GM12864 (cell line): ENCODE measurements at places on chromosomes 5 and 9.

- DNase-seq, result no peak
Observed at GRCh38 chr5:1140171-1140817, 28.4 kb upstream of the SLC12A7 start.

GRCh38 chr5:67353500-67354450, 157.2 kb upstream of the CD180 start:
- DNase-seq, result no peak

GRCh38 chr5:116651653-116652052, 77.0 kb upstream of the SEMA6A start:
- no peak for DNase-seq

GRCh38 chr5:102930244-102930643, 175.1 kb downstream of the PAM start:
- no peak for DNase-seq

GRCh38 chr9:2234371-2234893, 219.3 kb downstream of the SMARCA2 start:
- no peak for DNase-seq

- no peak for DNase-seq
Observed at GRCh38 chr5:172414531-172415361, 39.6 kb downstream of the SH3PXD2B start.

DNA sequence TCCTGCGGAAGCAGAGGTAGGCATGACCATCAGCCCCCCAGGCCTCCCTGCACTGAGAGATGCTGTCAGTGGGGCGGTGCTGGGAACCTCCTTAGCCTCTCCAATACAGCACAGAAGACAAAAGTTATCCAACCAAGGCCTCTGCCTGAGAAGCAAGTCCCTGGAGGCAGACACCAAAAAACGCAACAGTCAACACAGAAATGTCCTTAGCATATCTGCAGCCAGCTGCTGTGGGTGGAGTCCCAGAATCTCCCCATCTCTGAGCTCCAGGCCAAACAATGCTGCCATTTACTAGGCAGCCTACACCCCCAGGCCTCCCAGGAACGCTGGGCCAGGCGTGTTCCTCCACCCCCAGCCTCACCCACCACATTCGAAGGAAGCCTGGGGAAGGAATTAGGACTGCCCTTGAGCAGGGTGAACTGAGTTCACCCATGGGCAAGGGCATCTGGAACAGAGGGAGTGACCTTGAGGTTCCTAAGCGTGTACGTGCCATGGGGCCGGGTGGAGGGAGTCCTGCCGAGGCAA, 43.7 kb downstream of the STK10 start:
- DNase-seq, result no peak

GRCh38 chr5:158544388-158545339, 555.1 kb downstream of the EBF1 start:
- no peak for DNase-seq

DNA sequence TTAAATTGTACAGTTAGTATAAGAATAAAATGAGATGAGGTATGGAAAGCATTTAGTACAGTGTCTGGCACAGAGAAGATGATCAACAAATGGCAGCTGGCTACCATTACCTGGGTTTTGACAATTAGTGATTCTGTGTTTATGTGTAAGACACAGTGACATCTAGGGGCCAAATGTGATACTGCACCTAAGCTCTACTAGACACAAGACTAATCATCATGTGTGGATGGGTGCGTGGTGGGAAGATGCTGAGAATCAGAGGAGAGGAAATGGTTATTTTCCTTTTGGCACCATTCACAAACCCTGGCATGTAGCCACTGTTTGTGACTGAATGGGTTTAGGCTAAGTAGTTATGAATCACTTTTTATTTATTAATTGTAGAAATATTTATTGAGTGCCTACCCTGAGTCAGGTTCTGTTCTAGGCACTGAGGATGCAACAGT, 109.8 kb upstream of the TBC1D2 start:
- DNase-seq, result peak; percentile 18

DNA sequence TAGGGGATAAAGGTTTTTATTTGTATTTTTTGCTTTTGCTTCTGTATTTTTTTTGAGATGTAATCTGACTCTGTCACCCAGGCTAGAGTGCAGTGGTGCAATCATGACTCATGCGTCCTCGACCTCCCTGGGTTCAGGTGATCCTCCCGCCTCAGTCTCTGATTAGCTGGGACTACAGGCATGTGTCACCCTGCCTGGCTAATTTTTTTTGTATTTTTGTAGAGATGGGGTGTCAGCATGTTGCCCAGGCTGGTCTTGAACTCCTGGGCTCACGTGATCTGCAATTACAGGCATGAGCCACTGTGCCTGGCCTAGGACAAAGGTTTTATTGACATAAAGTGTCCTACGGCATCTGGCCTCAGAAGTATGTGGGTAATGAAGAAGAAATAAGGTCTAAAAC, 297.1 kb upstream of the C9orf72 start:
- DNase-seq, result no peak

- no peak for DNase-seq
Observed at GRCh38 chr5:84149094-84149493, 235.6 kb downstream of the EDIL3 start.

DNA sequence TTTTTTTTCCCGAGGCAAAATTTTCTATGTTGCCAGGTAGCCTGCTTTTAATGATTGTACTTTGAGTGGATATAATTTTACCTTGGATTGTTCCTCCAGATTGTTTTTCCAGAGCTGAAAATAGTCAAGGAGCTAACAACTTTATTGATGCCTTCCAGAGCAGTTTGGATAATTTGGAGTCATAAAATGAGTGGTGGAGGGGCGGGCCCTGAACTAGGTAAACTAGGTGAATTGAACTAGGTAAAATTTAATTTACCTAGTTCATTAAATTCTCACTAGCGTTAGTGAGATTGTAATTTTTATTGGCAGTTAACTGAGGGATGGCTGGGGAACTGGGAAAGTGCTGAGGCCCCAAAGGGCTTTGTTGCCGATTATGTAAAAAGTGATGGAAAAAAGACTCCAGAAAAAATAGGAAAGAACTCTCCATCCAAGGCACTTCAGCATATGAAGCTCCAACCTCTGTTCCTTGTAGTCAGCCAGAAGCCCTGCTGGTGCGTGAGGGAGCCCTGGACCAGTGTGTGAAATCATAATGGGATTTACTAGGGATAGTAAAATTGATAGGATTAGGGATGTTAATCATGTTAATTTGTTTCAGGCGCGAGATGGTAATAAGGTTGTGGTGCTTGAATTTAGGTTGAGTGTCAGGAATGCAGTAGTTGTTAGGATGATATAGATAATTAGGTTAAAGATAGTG, 1.7 kb downstream of the DNAJC25 start:
- DNase-seq, result no peak

DNA sequence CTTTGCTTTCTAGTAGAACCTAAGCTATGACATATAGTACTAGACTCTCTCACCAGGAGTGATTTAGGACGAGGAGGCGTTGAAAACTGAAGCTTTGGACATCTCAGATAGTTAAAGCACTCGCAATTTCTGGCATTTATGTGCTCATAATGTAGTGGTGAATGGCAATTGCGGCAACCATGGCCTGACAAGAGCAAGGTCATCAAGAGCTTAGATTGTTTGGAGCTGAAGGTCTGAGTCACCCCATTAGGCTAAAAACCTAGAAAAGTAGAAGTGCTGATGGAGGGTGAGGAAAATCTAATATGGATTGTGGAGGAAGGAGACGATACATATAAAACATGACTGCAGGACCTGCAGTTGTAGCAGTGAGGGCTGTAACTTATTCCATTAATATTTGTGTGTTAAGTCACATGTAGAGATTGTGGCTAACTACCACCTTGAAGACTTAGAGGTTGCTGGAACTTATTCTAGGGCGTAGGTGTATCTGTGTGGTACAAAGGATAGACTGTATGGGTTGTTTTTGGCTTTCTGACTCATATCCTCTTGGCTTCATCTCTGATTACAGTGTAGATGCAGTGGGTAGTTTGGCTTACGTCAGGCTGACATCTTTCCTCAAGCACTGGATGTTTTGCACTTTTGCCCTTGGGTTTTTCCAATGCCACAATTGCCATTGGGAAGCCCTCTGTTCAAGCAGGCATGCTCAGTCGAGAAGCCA, 138.9 kb upstream of the CDKN2B start:
- DNase-seq, result no peak

DNA sequence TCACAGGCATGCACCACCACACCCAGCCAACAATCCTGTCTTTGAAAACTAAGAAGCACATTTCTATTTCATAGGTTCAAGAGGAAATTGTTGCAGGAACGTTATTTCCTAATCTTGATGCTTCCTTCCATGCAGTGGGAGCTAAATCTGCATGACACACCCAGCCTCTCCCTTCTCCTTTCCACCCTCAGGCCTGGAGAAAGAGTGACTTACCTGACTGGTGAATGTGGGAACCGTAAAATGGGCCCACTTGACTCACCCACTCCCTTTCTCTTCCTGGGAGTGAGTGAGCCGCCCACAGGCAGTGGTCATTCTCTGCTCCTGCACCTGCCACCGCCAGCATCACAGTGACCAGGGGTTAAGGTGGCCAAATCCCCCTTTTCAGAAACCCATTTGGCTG, 78.2 kb downstream of the C9orf50 start:
- no peak for DNase-seq

GRCh38 chr5:117488976-117489500, 914.4 kb upstream of the SEMA6A start:
- DNase-seq, result no peak

DNA sequence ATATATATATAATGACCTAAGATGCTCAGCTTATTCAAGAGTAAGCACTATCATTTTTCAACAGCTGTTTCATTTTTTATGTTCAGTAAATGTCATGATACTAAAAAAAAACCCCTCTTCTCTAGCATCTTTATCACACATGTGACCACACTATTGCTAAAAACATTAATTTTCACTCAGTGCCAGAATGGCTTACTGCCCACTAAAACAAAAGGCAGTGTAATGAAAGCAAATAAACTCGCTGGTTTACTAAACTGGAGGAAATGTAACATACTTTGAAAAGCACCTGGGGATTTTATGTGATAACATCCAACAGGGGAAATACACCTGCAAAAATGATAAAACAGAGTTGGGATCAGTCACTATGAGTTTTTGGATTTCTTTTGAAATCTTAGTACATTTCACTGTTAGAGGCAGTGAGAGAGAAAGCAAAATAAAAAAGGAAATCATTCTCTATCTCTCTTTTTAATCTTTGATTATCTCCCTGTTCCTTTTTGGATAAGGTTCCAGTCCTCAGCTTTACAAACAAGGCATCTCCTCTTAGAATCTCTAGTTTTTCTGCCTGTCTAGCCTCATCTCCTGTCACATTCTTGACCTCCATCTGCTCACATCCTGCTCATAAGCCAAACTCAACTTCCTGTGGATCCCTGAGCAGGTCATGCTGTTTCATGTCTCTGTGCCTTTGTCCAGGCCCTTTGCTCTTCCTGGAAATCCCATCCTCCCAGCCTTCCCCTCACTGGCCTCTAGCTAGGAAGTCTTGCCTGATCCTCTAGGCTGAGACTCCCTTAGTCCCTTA, 338.0 kb downstream of the MAN2A1 start:
- DNase-seq, result no peak

- no peak for DNase-seq
Observed at GRCh38 chr5:138949988-138950387, 74.9 kb upstream of the LRRTM2 start.

GRCh38 chr5:133996683-133997252, 8.0 kb downstream of the VDAC1 start:
- DNase-seq, result no peak

DNA sequence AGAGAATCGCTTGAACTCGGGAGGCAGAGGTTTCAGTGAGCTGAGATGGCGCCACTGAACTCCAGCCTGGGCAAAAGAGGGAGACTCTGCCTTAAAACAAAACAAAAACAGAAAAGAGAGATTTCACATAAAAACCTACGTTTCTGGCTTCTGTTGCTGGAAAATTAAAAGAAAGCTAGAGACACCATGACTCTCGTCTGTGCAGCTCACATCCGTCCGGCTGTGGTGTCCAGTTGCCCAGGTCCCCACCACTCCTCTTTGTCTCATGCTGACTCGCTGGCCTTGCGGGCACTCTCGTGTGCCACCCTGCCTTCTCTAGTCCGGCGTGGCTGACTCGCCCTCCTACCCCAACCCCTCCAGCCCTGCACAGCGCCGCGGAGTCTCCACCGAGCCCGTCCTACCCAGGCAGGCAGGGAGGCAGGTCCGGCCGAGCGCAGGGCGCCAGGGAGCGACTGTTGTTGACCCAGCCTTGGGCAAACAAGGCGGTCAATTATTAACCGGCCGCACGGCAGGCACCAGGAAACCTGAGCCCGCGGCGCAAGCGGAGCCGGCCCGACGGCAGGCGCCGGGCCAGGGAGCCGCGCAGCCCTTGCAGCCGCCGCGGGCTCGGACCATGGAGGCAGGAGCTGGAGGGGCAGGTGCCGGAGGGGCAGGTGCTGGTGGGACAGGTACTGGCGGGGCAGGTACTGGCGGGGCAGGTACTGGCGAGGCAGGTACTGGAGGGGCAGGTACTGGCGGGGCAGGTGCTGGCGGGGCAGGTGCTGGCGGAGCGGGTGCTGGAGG, at the start of gene PRRT1B:
Gene PRRT1B, plus strand, starts transcription at position 521 of the 783 bp plus-strand sequence. Its CDS starts 93 bp downstream, at position 614.
- no peak for DNase-seq

- no peak for DNase-seq
Observed at GRCh38 chr9:107631788-107632187, 142.2 kb upstream of the KLF4 start.

DNA sequence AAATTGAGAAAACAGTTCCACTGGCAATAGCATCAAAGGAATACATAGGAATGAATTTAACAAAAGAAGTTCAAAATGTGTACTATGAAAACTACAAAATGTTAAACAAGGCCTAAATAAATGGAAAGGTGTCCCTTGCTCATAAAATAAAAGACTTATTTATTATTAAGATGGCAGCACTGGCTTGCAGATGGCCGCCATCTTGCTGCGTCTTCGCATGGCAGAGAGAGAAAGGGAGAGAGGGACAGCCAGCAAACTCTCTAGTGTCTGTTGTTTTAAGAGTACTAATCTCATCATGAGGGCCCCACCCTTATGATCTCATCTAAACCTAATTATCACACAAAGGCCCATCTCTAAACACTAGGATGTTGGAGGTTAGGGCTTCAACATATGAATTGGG, 47.1 kb downstream of the ABLIM3 start:
- DNase-seq, result no peak

DNA sequence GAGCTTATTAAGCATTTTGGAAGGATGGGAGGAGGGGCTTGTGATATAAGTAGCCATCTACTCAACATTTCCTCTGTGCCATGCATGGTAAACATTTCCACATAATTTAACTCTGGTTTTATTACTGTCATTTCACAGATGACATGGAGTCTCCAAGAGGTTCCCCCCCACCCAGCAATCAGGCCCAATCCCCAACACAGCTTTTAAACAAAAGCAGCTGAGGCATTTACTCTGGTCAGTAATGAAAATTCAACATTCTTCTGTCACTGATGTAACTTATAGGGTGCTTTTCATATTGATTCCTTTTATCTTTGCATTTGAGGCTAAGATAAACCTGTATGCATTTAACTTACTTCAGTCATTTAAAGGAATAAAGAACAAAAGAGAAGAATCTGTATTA, 128.1 kb downstream of the COL23A1 start:
- DNase-seq, result no peak

- no peak for DNase-seq
Observed at GRCh38 chr5:93590493-93590892, 7.5 kb downstream of the NR2F1 start.

- DNase-seq, result peak; percentile 60
Observed at GRCh38 chr9:5764130-5764868, 68.6 kb downstream of the ERMP1 start.
